ENCODE measurements at places on chromosomes 7 and 10. TPM values are rescaled to one million over a fixed set of nuclear protein-coding genes. Genes with fewer than 3 reads are reported as not detected.

The SRRM3 gene
- 1.3 TPM for total RNA-seq

- DNase-seq = no peak
These were observed 42.5 kb downstream of the NOD1 start for GRCh38 chr7:30436046-30436445.

DNA sequence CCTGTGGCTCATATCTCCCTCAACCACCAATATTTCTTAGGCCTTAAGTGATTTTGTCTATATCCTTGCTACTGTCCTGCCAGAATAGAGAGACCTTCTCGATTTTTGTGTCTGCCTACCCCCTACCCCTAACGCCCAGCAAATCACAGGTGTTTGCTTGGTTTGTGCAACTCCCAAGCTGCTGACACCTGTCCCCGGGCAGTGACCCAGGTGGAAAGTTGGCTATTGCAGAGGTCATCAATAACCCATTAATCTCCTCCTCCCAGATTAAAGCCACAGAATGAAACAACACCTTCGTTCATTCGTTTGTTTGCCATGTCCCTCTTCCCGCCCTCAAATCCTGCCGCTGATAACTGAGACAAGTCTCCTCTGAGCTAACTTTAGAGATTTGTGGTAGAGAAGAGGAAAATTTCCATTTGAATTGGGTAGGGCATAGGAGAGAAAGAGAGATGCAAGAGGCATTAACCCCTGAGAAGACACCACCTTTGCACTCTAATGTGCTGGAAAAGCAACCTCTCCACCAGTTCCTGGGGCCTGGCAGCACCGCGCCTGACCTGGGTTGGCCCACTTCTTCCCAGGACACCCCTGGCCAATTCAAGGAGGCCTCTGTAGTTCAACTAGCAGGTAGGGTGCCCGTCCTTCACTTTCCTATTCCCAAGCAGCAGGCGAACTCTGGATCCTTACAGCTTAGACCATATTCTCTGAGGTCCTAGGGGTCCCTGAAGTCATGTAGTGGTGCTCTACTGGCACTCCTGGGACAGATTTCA is 3.0 kb downstream of the NEUROG3 start:
- no peak for DNase-seq

DNA sequence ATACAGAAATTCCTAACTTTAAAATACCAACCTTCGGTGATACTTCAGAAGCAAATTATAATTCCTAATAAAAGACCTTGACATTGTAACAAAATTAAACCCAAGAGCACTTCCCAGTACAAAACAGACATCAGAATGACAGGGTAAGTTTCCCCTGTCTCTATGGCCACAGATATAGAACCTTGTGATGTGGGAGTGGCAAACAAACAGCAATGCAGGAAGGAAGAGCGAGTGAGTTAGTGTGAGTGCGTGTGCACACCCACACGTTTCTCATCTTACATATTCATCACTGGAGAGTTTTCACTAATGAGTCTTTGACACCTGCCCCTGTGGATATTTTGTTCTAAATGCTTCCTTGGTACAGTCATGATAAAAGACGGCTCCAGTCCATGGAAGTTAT is 72.2 kb downstream of the VWC2 start:
- no peak for DNase-seq

- DNase-seq = no peak
These were observed 75.3 kb downstream of the GLI3 start for GRCh38 chr7:42161719-42162118.

DNA sequence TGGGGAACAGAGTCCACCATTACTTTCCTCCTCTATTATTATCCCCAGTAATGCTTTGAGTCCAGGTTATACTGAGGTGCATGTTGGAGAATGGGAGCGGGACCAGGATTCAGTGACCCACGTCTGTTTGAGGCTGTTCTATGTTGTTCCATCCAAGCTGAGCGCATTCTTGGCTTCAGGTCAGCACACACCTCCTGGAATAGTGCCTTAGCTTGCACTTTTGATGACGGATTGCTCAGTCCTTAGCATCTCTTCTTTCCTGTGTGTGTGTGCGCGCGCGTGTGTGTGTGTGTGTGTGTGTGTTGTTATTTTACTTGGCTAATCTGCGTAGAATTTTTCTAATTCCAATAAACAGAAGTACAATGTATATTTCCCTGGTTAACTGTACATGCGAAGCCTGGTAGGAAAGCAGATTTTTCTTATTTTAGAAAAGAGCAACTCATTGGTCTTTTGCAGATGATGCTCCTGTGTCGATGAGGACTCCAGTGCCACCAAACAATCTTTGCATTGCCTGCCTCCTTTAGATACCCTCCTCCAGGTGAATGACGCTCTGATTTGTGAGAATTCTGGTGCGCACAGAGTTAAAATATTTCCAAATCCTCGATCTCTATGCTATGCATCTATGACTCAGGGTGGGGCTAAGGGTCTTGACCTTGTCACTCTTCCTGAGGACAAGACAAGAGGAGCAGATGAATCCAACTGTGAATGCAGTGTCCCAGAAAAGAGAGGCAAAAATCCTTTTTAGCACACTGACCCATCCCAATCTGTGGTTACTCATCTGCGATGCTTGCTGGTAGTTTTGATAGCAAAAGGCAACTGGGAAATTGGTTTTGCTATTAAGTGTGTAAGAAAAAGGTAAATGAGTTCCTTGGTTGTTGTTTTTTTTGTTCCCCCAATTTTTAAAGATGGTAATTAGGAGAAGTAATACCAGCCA is 13.3 kb upstream of the CELF2 start:
- no peak for DNase-seq
